ENCODE measurements at places on chromosomes 11 and 22.

DNA sequence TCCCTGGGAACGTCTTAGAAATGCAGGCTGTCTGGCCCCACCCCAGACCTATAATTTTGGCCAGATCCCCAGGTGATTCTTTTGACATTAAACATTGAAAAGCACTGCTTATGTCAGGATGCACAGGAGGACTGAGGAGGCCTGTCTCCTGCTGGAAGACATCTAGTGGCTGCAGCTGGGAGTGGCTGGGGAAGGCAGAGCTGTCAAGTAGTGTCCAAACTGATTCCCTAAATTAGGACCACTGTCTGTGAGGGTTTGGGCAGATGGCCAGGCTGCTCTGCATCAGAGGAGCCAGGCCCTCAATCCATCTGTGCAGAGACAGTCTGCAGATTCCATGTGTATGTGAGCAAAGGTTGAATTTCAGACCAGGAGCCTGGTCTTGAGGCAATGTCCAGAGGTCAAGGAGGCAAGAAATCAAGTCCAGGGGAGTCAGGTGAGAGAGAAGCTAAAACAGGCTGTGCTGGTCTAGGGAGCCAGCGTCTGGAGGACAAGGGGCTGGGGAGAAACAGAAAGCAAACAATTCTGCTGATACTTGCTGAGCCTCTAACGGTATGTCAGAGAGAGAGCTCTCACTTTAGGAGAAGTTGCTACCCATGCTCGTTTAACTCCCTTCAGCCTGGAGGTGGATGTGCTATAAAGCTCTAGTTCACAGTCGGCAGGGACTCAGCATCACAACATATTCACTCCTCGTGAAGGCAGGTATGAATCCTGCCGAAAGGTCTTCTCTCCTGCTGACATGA is 15.3 kb upstream of the SYTL2 start:
- DNase-seq = peak; percentile 30

DNA sequence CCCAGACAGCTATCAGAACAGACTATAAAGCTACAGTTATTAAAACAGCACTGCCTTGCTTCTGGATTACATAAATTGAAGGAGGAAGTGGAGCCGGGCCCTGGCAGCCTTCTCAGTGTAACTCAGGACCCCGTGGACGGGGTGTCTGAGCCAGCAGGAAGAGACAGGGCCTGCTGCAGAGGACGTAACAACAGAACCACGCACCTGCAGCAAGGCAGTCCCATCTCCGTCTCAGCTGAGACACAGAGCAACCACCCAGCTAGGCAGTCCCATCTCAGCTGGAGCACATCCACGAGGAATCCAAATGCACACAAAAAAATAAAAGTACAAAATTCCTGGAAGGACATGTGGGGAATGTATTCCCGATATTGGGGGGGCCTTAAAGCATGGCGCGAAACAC is 17.1 kb upstream of the KRTAP5-6 start:
- DNase-seq = no peak

DNA sequence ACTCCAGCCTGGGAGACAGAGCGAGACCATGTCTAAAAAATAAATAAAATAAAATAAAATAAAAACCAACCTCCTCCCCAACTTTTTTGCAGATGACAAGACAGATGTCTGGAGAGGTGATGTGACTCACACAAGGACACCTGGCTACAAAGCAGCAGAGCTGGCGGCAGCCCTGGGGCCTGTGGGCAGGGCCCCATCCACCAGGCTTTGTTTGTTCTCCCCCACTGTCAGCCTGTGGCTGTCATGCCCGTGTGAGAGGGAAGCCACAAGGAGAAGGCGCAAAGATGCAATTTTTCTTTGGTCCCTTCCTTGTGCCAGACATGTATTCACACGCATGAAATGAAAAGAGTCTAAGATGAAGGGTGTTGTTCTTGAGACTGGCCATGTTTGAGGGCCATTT is 16.6 kb downstream of the CD59 start:
- no peak for DNase-seq

- no peak for DNase-seq
Measured at GRCh38 chr11:12087075-12088004, 23.1 kb upstream of the MICAL2 start.

- no peak for DNase-seq
Measured at GRCh38 chr11:69114811-69115523, 40.8 kb upstream of the SMIM38 start.

DNA sequence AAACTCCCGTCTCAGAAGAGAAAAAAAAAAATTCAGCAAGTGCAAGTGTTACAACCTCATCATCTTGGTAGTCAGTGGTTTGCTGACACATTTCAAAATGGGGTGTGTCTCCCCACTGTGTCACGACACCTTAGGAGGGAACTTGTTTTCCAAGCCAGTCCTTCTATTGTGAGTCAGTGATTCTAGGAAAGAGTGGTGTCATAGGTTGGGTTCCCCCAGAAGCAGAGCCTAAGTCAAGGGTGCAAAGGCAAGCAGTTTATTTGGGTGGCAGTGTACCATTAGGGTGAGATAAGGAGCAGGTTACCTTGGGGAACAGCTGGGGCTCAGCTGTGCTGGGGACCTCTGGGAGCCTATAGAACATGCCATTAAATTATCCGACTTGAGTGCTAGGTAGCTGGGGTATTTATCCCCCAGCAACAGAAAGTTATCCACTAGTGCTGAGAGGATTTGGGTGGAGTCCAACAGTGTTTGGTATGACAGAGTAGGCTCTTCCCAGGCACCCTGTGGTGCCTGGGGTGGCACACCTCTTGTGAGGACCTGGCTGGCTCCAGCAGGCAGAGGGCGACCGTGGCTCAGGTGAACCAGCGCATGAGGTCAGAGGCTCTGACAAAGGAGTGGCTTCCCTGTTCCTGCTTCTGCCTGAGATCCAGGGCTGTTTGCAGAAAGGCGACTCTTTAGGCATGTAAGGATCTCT is 41.7 kb downstream of the KIAA1671 start:
- peak; percentile 73 for DNase-seq

DNA sequence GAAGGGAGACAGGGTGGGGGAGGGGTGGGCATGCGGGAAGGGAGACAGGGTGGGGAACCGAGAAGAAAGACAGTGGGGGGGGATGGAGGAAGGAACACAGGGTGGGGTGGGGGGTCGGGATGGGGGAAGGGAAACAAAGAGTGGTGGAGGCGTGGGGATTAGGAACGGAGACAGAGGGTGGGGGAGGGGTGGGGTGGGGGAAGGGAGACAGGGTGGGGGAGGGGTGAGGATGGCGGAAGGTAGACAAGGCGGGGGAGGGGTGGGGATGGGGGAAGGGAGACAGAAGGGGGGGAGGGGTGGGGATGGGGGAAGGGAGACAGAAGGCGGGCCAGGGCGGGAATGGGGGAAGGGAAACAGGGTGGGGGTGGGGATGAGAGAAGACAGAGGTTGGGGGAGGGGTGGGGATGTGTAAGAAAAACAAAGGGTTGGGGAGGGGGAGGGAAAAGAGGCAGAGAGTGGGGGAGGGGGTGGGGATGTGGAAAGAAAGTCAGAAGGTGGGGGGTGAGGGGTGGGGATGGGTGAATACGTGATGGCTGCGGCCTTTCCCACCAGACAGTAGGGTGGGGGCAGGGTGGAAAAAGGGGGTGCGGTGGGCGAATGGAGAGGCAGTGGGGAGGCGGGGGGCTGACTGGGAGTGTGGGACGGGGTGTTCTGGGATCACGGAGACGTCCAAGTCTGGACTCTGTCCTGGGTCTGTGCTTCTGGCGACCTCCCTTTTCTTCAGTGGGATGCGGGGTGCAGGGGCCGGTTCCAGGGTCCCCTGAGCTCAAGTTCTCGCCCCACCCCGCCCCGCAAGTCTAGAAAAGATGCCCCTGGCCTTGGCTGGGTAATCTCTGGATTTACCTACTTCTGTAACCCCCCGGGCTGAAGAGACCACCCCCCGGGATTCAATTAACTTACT is 744 bp downstream of the PRAME start:
- no peak for DNase-seq

DNA sequence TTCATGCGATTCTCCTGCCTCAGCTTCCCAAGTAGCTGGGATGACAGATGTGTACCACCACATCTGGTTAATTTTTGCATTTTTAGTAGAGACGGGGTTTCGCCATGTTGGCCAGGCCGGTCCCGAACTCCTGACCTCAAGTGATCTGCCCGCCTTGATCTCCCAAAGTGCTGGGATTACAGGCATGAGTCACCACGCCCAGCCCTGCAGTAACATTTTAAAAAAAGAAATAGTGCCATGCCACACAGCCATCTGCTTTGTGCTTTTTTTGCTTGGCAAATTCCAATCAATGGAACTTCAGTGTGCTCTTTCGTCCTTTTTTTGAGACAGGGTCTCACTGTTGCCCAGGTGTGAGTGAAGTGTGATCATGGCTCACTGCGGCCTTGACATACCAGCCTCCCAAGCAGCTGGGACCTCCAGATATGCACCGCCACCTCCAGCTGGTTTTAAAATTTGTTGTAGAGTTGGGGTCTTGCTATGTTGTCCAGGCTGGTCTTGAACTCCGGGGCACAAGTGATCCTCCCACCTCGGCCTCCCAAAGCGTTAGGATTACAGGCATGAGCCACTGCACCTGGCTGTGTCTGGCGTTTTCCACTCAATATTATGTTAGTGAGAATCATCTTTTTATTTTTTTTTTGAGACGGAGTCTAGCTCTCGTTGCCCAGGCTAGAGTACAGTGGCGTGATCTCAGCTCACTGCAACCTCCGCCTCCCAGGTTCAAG is 1.8 kb upstream of the CHADL start:
- no peak for DNase-seq

DNA sequence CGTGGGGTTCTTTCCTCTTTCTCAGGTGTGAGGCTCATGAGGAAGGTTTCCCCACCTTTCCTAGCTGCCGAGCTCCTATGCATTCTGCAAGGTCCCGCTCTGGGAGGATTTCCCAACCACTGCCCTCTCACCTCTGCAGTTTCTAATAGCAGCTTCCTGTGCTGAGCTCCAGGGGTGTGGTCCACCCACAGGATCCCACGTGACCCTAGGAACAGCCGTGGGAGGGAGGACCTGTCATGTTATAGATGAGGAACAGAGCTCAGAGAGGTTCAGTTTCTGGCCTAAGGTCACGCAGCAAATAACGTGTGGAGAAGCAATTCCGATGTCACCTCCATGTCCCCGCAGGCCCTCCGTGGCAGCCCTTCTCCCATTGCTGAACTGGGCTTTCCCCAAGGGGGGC is 38.5 kb downstream of the FLRT1 start:
- no peak for DNase-seq

DNA sequence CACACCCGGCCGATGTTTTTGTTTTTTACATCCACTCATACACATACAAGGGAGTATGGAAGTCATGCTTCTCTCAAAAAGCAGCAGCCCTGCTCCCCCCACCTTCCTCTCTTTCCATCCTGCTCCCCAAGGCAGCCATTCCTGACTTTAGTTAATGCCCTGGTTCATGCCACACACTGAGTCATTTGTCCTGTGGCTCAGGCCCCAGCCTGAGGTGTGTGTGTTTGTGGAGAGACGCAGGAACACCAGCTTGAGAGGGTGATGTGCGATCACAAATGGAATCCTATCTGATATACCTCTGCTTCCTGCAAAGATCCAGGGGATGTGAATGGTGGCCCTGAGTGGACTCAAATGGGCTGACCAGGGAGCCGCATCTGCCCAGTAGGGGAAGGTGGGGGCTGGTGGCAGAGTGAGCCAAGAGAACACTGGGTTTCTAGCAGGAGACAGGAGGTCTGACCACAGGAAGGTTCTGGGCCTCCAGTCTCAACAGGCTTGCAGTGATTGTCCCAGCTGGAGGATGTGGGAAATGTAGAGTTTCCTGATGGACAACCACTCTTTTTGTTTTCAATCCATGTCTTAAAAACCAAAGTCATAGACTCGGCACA is 86.7 kb downstream of the OSBP2 start:
- no peak for DNase-seq

DNA sequence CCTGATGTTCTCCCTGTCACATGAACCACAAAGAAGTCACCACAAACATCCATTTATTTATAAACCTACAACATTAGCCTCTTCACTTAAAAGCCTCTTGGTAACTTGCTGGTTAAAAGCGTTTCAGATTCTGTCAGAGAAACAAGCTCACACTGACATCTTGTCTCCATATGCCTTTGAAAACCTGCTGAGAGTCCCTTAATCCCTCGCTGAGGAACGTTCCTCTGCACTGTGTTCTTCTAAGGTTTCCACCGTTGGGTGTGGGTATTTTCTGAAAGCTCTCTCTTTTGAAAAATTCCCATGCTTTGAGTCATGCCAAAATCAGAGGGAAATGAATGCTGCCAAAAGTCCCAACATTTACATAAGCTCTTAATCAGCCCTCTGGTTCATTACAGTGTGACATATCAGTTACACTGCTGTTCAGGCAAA is 149.8 kb downstream of the CCDC34 start:
- DNase-seq = peak; percentile 49

DNA sequence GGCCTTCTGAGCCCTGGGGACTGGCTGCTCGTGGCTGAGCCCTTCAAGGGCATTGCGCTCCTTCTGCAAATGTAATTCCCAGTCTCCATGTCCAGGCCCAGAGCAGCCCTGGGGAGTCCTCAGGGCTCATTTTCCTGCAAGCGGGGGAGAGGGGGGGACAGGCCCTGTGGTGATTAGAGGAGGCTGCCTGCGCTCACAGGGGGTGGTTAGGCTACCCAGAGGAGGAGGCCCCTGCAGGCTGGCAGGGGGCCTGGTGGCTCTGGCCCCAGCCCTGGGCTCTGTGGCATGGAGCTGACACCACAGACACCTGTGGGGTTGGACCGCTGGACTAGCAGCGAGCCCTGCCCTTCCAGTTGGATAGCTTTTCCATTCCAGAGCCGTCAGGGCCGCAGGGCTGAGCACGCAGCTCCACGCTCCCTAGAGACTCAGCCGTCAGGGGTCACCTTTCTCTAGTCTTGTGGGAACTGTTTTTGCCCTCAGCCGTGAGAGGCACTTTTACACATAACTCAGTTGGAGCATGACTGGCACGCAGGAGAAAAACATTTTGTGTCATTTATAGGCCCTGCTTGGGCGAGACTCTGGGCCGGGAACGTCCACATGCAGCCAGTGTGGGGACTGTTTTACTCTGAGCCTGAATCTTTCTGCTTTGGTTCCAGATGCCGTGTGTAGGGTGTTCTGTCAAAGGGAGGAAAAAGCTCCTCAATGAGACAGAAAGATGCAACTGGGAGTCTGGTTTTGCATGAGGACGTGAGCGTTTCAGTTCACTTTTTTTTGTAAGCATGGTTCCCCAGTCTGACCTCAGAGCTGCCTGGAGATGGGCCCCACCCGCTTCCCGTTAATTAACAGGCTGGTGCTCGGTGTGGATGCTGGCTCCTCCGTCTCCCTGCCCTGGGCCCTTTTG is 58.1 kb downstream of the LRP5 start:
- DNase-seq = no peak

DNA sequence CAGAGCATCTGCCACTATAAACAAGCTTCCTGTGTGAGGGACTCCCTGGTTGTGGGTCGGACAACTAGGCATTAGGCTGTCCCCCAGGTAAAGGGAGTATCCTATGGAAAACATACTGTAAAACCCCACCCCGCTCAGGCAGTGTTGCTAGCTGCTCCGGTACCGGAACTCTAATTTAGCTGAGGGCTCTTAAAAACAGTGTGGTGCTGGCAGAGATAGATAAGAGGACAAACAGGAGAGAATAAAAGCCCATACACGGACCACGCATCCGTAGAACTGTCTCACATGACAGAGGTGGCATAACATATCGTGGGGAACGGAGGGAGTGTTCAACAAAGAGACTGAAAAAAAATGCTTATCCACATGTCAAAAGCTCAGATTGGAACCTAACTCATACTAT is 3.4 kb upstream of the MOGAT2 start:
- DNase-seq = no peak

Data from NCI-H524 treated with DMSO at 0.1 percent for 48 hours (cell line).